ENCODE measurements at places on chromosomes 16 and 17.
A peak's percentile ranks its signal among the peaks of the same experiment; 100 is the strongest.

DNA sequence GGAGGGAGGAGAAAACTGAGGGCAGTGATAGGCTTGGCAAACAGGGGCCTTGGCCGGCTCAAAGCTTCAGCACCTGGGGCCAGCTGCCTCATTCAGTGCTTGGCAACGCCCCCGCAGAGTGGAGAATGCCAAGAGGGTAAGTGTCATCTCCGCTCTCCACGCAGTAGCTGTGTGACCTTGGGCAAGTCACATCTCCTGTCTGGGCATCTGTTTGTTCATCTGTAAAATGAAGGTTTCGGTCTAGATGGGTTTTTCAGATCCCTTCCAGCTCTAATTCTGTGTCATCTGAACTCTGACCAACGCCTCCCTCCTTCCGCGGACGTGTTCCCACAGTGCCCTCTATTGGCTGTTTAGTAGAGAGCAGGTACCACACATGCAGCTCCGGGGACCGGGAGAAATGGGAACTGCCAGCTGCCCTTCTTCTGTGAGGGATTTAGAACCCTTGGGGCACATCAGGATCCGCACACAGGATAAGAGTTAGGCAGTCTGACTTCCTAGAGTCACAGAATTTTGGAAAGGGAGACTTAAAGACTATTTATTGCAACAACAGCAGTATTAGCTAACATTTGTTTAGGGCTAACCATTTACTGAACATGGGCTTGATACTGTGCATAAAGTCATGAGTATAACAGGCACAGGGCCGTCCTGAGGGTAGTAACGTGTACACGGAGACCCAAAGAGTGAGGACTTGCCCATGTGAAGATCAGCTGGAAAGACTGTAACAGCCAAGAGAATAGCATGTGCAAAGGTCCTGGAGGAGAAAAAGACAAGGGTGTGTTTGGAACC, 26.8 kb downstream of the GP2 start:
- no peak for DNase-seq

DNA sequence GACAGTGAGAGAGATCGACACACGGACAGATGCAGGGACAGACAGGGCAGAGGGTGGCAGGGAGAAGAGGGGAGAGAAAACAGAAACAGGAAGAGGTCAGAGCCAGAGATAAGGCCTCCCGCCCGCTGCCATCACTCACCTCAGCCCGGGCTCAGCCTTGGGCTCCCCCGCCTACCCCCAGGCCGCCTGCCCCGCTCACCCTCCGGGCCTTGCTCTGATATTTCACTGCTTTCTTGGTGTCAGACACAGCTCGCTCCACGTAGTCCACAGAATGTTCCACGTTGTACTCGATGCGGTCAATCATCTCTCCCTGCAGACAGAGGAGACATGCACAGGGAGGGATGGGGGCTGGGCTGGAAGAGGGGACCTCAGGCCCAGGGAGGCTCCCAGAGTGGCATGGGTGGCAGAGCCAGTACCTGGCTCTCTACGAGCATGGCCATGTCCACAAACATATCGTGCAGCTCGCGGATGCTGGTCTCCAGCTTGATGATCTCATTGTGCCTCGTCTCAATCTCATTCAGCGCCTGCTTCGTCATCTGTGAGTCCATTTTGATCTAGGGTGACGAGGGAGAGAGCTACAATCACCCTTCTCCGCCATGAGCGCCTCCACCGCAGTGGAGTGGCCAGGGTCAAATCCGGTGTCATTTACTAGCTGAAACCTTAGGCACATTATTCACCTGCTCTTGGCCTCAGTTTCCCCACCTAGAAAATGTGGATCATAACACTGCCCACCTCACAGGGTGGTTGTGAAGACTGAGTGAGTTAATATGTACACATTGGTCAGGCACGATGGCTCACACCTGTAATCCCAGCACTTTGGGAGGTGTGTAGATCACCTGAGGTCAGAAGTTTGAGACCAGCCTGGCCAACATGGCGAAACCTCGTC, 8.2 kb downstream of the HSD3B7 start:
- DNase-seq = no peak

DNA sequence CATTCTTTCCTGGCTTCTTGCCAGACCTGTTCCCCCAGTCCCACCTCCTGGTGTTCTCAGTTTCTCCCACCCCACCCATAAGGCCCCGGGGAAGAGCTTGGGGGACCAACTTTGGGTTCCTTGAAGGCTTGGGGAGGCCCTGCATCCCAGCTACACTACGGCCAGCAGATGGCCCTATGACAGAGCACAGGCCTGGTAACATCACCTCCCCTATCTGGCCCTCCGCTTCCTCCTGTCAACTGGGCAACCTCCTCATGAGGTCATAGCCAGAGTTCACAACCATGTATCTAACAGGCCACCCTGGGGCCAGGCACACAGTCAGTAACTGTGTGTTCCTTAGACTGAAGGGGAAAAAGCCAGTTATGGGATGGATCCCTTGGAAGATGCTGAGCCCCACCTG, 31.4 kb downstream of the MYO15A start:
- no peak for DNase-seq

DNA sequence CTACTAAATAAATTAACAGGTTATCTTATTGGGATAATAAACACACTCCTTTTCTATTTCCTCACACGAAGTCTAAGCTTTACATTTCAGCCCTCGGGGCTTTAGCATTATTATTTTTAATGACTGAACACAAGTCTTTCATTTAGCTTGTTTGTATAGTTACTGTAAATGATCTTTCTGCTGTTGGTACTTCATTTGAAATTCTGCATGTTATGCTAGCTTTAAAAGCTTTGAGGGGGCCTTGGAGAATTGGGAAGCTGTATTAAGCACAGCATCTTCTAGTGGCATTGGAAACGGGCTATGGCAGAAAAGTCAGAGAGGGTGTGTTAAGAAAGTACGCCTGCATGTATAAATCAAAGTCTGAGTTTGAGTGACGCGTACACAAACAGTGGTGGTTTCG, 243.7 kb downstream of the FTO start:
- no peak for DNase-seq

- DNase-seq = no peak
Observed at GRCh38 chr17:31525801-31526549, 134.5 kb downstream of the RAB11FIP4 start.

- DNase-seq = no peak
Observed at GRCh38 chr17:72250206-72250605, 129.4 kb downstream of the SOX9 start.

DNA sequence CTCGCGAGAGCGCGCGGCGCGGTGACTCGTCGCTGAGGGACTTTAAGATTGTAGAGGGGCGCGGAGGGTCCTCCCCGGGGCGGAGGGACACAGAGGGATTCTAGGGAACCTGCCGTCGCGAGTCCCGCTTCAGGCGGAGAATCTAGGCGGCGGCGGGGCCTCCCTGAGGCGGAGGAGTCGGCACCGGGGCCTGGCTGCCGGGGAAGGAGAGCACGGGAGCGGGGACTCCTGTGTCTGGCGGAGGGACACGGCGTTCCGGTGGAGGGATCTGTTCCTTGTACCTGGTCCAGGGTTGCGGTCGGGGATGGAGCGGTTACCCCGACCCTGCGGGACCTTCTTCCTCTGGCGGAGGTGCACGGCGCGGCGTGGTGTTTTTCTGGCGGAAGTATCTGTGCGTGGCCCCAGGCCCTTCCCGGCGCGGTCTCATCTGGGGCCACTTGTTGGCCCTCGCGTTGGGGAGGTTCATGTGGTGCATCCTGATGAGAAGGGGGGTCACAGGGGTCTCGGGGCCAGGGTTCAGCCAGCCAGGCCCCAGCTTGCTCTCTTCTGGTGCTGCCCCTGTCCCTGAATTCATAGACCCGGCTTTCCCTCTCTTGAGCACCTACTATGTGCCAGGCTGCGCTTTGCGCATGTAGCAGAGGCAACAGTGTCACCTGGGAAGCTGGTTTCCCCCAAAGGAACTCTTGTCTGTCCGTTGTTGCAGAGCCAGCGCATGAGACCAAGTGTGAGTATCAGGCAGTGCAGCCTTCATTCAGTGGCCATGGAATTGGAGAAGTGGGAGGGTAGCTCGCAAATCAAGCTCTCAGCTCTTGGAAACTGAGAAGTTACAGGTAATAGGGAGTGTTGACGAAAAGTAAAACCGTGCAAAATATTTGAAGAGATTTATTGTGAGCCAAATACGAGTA, 563 bp upstream of the ZKSCAN2 start:
- DNase-seq = peak; percentile 74

GRCh38 chr17:82648165-82648668, at the start of gene WDR45B:
TSS of gene WDR45B (minus strand) at chr17:82648444. CDS start at chr17:82648340, 104 bp downstream.
- peak; percentile 87 for DNase-seq

DNA sequence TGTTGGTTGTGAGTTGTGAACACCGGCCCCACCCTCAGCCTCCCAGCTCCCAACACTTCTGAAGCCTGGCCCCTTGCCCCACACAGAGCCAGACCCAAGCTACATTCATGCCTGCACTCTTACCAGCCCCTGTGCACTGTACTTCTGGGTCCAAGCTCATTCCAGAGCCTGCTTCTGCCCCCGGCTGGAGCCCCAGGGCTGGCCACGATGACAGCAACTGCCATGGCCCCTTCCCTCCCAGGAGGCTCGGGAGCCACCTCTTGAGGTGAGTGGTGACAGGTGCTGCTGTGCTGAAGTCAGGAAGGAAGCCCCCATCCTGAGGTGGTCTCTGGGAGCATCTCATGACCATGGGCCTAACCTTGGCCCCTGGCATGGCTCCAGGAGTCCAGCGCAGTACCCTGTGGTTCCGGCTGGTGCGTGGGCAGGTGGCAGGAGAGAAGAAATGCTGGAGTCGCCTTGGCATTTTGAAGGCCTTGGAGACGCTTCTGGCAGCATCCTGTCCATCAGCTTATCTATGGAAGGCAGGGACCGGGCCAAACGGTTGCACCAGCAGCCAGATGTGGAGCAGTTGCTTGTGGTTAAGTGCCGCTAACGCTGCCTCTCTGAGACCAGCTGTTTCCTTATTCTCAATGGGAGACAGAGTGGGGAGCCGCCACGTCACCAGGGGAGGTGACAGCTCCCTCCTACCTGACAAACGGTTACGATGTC, 3.9 kb upstream of the CDT1 start:
- no peak for DNase-seq

DNA sequence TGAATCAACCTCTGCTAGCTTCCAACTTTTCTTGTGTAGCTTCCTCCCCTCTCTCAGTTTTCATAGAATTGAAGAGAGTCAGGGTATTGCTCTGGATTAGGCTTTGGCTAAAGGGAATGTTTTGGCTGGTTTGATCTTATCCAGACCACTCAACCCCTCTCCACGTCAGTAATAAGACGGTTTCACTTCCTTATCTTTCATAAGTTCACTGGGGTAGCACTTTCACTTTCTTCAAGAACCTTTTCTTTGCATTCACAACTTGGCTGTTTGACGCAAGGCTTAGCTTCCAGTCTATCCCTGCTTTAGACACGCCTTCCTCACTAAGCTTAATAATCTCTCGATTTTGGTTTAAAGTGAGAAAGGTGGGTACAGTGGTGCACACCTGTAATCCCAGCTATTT, 29.7 kb upstream of the OR1A2 start:
- no peak for DNase-seq

DNA sequence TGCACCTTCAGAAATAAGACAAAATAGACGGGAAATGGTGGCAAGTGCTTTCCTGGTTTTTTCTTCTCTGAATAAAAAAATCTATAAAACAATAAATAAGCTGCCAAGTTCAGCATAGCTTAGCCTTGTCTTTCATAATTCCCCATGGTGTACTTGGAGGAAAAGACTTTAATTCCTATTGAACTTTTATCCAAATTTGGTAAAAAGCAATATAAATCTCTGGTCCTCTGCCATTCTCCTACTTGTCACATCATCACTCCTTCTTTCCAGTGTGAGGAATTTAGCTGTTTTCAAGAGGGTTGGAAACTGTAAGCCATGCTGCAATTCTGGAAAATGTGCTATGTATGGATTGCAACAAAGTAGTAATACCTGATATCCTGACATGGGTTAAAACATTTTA, 551.8 kb upstream of the KIF2B start:
- DNase-seq = no peak

DNA sequence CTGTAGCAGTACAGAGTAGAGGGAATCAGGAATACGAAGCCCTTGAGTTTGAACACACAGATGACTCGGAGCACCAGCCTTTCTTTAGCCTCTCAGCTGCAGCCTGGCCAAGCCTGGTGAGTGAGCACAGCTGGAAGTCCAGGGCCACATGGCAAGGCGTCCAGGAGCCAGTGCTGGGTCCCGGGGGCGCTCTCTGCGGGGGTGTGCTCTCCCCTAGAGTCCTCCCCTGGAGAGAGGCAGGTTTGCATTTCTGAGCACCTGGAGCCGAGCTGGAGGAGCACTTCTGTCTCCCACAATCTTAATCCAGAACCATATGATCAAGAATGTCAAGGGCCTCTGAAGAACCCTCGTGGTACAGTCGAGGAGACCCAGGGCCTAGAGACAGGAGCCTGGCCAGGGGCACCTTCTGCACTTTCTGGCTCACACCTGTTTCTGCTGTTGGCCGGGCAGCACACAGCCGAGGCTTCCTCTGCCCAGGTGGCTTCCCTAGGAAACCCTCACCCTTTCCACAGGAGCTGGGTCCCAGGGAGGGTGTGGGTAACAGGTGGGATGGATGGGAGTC, 78.3 kb downstream of the PLD6 start:
- DNase-seq = no peak

- no peak for DNase-seq
Observed at GRCh38 chr17:66275651-66276050, 26.8 kb upstream of the PRKCA start.

- DNase-seq = no peak
Observed at GRCh38 chr17:8900626-8901585, 33.4 kb upstream of the PIK3R6 start.

- DNase-seq = no peak
Observed at GRCh38 chr17:9002227-9002605, 19.1 kb upstream of the NTN1 start.

DNA sequence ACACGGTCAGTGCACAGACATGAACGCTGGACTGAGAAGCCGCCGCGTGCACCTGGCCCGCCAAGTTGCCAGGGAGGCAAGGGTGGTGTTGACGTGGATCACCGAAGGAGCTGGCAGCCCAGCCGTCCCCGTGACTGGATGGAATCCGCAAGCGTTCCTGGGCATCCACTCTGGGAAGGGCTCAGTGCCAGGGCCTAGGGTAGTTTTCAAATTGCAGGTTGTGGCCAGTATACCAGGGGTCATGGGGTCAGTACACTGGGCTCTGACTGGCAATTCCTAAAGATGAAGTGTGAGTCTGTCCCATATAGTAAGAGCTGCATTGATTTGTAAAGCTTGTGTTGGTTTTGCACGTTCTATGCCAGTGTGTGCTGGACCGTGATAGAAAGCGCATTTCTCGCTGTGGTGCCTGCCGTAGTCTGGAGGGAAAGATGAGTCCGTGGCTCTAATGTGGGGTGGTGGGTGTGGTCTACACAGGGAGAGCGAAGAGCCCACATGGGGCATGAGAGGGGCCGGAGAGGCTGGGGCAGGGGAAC, 21.1 kb upstream of the METRNL start:
- DNase-seq = no peak

DNA sequence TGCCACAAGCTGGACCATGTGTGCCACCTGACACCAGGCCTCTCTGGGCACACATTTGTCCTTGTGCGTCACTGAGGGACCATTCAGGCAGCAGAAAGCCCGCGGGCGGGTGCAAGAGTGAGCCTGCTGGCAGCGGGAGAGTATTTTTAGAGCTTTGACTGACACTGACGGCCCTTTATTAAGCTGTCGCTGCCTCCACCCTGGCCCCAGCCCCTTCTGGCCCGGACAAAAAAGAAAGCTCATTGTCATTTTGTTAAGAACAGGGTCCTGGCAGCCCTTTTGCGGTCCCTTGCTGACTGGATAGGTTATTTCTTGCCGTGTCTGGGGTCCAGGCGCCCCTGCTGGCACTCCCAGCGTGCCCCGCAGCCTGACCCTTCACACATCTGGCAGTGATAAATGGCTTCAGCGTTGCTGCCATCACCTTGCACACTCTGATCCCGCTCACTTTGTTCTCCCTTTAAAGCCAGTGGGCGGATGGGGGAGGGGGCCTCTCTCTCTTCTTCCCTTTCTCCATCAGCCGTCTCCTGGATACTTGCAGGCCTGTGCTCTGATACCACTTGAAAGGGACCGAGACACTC, 78.4 kb upstream of the NKD1 start:
- no peak for DNase-seq

Measured in activated CD4-positive, CD25-positive, alpha-beta regulatory T cell (primary cell).